ENCODE measurements at places on chromosomes 1 and 21. TPM values are rescaled to one million over a fixed set of nuclear protein-coding genes. Genes with fewer than 3 reads are reported as not detected.

DNA sequence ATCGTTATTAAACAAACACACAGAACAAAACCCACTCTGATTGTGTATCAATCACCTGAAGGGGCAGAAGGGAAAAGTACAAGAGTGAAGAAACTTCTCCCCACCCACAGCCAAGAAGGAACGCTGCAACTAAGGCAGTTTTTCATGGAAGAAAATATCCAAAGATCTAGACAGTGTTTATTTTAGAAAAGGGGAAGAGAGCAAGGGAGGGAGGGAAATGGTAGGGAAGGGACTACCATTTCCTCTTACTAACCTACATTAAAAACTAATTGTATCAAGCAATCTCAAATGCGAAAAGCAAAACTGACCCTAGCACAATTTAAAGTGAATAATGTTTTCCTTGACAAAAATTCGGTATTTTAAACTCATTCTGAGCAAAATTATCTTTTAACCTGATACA lies 3.5 kb downstream of the NRIP1 start:
- no peak for DNase-seq

DNA sequence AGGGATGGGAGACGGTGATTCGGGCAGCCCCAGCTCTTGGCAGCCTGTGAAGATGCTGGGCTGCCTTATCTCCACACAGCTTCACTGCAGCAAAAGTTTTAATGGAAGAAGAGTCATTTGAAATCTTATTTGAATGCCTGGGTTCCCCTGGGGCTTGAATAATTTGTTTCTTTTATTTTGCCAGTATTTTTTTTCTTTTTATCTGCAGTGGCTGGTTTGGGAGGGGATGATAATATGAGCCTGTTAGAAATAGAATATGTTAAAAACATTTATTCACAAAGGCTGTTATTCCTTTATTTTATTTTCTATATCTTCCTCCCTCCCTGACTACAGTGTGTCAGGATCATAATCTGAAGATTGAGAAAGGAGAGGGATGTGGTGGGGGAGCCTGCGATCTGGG lies 103.4 kb downstream of the ARHGEF10L start:
- DNase-seq = no peak

CNR2 gene
- total RNA-seq = not detected

TMEM52 gene
- not detected for total RNA-seq

STUM gene
- 0.35 TPM for total RNA-seq

RHBG gene
- not detected for total RNA-seq

GRCh38 chr1:107076841-107077240 lies 20.4 kb downstream of the PRMT6 start:
- no peak for DNase-seq

DNA sequence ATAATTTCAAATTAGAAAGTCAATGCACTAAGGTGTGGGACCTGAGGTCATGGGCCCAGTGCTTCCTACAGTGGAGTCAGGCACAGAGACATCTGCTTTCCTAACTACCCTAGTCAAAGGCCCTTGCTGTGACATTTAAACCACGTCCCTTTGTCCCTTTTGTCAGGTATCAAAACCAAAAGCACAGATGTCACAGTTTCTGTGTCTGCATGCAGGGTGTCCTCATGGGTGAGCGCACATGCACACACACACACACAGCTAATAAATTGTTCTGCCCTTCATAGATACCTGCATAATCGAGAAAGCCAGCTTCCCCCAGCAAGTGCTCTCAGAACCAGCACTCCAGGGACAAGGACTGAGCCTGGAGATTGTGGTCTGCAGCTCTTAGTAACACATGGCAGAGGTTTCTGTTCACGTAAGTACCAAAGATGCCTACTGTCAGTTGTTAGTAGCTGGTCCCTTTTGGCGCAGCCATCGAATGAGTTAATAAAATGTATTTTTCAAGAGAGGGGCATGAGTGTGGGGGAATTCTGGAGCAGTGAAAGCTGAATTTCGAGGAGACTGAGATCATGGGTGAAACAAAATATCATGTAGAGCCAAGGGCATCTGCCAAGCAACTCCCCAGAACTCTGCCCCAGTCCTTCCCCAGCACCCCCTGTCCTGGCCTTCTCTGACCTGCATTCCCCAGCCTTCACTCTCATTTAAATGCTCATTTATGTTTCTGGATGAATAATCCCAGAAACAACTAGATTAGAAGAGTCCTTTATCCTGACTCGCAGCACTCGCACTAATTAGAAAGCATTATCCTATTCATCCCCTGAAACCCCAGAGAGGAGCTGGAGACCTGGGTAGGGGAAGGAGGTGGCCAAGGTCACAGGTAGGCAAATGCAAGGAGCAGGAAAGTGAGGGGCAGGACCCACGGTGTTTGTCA lies 25.5 kb downstream of the TNR start:
- DNase-seq = no peak

GRCh38 chr21:30256100-30256499 lies 26.6 kb downstream of the KRTAP24-1 start:
- no peak for DNase-seq

TMEM200B gene
- 22.5 TPM for total RNA-seq

SLC35A3 gene
- 14.0 TPM for total RNA-seq

CDC14A gene
- total RNA-seq = 3.9 TPM

- DNase-seq = no peak
Measured at GRCh38 chr1:91684481-91685196, 184.0 kb downstream of the CDC7 start.

GART gene
- total RNA-seq = 66.8 TPM

Measured in osteocyte (in vitro differentiated cells).